ENCODE measurements at places on chromosomes 13 and 19.

GRCh38 chr13:48476686-48477085 lies 56.2 kb downstream of the RCBTB2 start:
- no peak for DNase-seq

DNA sequence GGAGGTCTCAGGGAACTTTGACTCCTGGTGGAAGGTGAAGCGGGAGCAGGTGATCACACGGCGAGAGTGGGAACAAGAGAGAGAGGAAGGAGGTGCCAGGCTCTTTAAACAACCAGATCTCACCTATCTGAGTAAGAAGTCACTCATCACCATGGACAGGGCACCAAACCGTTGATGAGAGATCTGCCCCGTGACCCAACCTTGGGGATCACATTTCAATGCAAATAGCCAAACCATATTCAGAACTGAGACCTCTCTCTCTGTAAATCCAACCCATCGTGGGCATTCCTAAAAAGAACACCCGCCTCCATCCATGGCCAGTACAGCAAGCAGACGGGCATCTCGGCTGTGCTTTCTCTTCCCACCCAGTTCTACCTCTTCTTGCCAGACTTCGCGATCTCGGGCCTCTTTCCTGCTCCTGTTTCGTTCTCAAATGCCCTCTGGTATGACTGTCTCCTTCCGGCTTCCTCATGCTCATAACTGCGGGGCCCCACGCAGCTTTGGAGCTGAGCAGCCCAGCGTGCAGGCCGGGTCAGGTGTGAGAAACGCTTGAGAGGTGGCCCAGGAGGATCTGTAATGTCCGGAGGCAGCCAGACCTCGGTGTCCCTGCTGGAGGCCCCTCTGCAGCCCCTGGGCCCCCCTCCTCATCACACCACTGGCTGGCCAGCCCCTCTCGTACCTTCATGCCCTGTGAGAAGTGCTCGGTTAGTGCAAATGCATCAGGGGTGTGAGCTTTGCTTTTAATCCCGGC lies 97.0 kb upstream of the GPR183 start:
- no peak for DNase-seq

GRCh38 chr13:109395014-109395413 lies 391.4 kb downstream of the IRS2 start:
- no peak for DNase-seq

DNA sequence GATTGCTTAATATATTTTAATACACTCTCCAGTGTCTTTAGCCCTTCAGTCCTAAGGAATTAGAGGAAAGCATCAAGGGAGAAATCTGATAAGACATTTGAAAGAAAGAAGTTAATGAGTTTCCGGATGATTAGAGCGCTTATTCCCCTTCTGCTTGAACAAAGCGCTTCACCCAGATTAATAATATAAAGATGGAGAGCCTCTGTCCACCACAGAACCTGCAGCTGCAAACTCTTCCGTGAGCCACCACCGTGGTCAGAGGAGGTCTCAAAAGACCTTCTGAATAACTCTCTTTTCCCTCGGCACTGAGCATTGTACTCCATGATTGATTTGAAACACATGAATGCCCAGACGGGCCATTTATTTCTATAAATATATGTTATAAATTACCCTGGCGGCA lies 14.2 kb upstream of the TUBGCP3 start:
- DNase-seq = no peak

DNA sequence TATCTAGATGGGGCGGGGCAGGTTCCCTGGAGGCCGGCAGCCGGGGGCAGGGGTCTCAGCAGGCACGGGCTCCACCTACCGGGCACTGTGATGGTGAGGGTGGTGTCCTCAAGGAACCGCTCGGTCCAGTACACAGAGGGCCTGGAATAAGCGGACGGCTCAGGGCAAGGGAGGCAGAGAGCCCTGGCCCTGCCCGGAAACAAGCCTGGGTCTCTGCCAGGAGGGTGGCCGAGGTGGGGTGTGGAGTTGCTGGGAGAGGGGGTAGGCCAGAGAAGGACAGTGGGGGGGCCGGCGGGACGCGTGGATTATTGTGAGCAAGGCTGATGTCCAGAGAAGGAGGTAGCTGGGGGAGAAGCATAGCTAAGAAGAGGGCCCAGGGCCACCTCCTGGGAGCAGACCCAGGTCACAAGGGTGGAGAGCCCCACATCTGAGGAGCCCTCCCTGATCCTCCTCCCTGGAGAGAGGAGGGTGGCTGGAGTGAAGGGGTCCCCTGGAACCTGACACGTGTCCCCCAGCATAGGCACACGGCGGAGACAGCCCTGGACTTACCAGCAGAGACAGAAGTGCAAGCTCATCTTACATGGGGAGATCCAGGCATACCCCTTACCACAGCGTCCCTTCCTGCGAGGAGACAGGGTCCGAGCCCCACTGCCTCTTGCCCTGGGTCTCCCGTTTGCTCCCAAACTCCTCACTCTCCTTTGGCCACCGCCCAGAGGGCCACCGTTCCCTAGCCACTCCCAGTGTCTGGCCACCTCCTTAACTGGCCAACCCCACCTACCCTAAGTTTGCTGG lies 29.0 kb upstream of the MIER2 start:
- DNase-seq = no peak

- DNase-seq = no peak
Observed at GRCh38 chr13:59000770-59001169, 1163.0 kb downstream of the DIAPH3 start.

DNA sequence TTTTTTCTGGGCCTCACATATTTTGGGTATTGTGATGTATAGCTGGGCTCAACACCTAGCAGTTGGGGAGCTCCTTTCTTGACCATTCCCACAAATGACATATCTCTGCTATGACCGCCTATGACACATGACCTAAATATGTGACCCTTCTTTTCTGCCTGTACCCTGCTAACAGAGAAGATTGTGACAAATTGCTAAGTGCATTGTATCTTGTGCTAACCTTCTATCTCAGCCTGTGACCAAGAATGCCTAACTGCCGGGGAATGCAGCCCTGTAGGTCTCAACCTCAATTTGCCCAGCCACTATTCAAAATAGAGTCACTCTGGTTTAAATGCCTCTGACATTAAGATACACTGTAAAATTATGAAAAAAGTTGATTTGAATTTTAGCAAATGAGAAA lies 6.8 kb upstream of the ZNF429 start:
- no peak for DNase-seq

DNA sequence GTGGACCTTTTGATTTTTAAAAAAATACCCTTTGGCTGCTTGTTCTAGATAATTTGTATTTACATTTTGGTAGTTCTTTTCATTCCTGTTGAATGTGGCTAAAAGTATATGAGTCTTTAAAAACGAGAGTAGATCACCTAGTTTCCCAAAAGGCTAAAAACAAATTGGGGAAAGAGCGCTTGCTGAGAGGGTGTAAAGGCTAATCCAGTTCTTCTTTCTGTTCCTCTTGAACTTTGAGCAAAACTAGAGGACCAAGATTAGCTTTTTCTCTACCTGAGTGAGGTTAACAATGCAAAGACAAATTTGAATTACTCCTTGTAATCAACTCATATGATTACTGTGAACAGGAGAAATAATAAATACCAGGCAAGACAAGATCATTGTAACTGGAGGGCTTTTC lies 2513.2 kb downstream of the PCDH9 start:
- no peak for DNase-seq

DNA sequence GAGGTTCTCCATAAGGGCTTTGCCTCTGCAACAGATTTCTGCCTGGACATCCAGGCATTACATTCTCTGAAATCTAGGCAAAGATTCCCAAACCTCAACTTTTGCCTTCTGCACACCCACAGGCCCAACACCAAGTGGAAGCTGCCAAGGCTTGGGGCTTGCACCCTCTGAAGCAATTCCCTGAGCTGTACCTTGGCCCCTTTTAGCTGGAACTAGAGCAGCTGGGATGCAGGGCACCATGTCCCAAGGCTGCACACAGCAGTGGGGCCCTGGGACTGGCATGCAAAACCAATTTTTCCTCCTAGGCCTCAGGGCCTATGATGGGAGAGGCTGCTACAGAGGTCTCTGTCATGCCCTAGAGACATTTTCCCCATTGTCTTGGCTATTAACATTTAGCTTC lies 943.2 kb downstream of the PCDH17 start:
- DNase-seq = no peak

- DNase-seq = no peak
Observed at GRCh38 chr13:41554626-41555386, 97.5 kb downstream of the RGCC start.

GRCh38 chr19:1521636-1522035 lies 2.2 kb upstream of the PLK5 start:
- no peak for DNase-seq

- no peak for DNase-seq
Observed at GRCh38 chr19:19334063-19334988, 13.7 kb downstream of the MAU2 start.

DNA sequence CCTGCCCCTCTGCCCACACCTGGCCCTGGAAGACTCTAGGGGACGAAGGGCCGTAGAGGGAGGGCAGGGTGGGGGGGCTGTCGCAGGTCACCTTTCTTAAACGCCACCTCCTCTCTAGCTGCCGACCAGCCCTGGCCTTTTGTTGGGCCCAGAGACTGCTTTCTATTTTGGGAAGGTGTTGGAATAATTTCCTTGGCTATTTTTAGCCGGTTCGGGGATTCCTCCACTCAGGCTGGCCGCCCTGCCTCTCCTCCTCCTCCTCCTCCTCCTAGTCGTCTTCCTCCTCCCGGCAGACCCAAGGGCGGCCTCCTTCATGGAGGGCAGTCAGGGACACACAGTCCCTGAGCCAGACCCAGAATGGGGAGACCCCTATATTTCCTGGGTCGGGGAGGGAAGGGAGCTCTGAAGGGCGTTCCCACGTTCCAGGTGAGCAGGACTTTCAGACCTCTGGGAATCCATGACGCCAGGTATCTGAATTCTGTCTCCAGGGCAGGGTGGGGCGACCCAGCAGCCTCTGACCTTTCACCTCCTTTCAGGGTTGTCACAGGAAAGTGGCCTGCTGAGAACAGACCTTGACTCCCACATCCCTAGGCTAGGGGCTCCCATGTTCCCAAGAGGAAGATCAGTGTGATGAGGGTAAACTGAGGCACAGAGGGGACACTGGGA lies 19.9 kb downstream of the GADD45B start:
- DNase-seq = no peak

Measured in left renal pelvis (tissue), 4 donors.